Activated naive CD4-positive, alpha-beta T cell (primary cell): ENCODE measurements at places on chromosomes 7 and 10.

DNA sequence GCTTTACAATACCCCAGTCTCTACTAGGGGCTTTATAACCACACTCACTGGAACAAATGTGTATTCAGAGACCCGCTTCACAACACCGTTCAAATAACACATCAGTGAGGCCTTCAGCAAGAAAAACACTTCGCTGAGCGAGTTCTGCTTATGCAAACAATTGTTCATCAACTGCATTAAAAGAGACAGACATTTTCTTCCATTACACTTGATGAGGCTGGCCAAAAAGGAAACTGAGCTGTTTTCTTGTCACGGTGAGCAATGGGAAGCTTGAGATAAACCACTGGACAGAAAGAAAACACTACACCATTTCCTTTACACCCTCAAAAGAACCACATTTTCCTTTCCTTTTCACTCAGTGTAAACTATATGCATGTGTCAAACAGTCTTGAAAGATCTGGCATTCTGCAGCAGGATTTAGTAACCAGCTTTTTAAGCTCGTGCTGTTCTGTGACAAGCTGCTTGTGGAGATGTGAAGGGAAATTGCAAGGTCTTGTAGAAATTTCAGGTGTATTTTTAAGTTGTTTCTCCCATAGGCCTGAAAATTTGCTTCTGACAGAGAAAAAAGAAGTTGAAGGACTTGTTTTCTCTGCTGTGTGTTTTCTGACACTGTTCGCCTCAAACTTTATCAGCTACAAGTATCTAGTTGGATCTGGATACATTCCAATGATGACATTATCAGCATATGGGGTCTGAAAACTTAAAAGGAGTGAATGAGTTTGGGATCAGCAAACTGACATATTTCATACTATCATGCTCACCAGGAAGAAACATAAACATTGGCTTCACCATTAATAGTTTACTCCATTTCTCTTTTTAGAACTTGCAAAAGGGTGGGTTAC lies 693.1 kb downstream of the PARD3 start:
- no peak for DNase-seq

- DNase-seq, result no peak
These were observed 6.1 kb upstream of the PTPN12 start for GRCh38 chr7:77531038-77531437.

DNA sequence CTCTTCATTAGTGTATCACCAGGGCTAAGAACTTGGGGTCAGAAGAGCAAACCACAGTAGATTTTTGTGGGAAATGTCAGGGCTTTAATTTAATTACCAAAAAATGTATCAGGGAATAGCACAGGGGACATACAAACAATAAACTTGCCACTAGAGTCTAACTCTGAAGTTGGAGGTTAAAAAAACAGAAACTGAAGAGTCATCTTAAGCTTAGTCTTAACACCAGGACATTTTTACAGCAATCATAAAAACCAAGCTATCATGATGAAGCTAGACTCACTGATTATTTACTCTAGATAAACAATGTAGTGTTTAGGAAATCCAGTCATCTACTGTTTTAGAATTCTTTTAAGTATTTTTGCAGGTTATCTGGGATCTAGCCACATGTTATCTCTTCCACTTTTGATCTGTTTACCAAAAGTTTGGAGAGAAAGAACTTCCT lies 48.4 kb upstream of the GLI3 start:
- DNase-seq, result no peak

- no peak for DNase-seq
These were observed 574.6 kb downstream of the GALNT17 start for GRCh38 chr7:71706597-71706975.

DNA sequence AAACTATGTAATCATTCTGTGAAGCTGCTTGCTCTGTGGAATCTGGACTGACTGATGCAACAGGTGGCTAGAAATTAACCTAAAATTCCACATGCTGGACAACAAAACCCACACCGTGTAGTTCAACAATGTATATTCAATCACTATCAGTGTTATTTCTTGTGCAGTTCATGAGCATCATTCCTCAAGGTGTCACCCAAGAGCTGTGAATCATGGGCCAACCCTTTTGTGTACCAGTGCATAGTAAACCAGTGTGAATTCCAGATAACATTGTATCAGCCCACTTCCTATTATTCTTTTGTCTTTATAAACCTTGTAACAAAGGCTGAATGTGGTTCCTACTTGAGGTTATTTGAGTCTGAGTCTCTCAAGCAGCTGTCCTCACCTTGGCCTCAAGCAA lies 905.2 kb upstream of the ZNF722 start:
- DNase-seq, result no peak

DNA sequence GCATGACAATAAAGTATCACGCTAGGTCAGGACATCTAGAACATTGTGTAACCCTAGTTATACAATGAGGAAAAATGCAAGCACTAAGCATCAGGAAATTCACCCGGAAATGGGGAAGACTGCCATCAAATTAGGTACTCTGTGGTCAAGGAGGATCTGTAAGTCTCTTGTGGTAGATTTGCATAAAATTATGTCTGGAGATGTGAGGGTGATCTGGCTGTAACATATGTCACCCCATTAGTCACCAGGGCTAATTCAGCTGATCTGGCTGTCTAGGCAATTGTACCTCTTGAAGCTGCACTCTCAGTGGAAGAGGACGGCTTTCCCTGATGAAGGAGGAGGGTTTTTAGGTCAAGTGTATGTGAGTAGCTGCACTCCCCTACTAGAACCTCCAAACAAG lies 14.8 kb downstream of the AKR1D1 start:
- no peak for DNase-seq

DNA sequence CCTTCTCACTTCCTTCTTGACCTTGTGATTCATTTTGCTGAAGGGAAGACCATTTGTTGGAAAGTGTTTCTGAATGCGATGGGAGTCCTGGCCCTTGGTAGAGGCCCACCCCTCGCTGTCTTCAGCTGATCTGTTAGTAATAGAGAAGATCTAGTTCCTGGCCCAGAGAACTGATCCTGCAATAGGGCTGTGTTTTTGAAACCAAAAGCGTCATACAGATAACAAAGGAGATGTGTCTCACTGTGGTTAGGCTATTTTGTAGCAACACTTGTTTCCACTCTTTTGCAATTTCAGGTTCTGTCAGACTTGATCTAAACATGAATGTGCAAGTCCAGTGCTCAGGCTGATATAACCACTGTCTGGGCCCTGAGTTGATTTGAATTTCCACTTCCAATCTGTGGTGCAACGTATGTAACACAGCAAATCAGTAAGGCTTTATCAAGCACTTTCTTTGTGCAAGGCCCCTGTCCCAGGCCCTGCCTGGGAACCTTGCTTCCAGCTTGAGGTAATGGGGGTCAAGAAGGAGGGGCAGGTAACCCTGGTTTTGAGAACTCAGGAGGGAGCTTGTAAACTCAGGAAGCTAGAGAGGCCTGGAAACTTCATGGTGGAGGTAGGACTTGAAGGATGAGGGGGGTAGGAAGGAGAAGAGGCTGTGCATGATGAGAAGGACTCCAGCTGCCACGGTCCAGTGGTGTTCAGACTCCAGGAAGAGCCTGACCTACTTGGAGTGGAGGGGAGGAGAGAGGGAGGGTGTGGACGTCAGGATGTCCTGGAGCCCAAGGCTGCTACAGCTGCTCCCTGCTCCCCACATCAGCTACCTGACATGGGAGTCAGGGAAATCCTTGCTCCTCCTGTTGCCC lies 42.2 kb upstream of the SRGN start:
- DNase-seq, result no peak

DNA sequence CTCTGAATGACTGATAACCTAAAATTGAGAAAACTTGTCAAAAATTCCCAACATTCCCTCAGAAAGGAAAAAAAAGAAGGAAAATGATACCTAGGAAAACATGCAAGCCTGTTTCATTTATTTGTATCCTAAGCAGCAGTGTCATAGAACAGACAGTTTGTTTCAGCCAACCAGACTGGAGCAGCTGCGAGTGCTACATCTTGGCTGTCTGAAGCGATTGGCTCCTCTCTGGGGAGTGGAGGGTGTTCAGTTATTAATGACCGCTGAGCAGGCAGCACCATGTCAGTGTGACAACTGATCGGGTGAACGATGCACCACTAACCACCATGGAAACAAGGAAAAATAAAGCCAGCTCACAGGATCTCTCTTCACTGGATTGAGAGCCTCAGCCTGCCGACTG lies at the start of gene LRRN3:
LRRN3 (plus strand) TSS at position 282 of the 400 bp plus-strand sequence. CDS start 31,646 bp downstream, outside the sequence.
- no peak for DNase-seq

GRCh38 chr7:130632111-130632510 lies 36.4 kb downstream of the COPG2 start:
- DNase-seq, result no peak

DNA sequence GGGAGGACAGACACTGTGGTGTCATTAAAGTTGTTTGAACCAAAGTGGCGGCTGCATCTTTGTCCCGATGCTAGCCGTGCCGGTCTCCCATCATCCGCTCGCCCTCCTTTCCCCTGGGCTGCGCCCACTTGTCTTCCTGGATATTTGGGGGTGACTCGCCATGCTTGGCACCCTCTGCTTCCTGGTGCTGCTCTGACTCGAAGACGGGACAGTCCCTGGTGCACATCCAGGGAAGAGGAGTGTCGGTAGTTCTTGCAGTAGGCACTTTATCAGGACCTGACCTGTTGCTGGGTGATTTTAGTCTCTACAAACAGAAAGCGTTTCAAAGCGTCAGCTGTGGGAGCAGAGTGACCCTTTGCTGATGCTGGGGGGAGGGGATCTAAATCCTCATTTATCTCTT lies 68.3 kb upstream of the DNAJB6 start:
- DNase-seq, result no peak

GRCh38 chr10:58784361-58784760 lies 271.7 kb downstream of the BICC1 start:
- DNase-seq, result no peak

DNA sequence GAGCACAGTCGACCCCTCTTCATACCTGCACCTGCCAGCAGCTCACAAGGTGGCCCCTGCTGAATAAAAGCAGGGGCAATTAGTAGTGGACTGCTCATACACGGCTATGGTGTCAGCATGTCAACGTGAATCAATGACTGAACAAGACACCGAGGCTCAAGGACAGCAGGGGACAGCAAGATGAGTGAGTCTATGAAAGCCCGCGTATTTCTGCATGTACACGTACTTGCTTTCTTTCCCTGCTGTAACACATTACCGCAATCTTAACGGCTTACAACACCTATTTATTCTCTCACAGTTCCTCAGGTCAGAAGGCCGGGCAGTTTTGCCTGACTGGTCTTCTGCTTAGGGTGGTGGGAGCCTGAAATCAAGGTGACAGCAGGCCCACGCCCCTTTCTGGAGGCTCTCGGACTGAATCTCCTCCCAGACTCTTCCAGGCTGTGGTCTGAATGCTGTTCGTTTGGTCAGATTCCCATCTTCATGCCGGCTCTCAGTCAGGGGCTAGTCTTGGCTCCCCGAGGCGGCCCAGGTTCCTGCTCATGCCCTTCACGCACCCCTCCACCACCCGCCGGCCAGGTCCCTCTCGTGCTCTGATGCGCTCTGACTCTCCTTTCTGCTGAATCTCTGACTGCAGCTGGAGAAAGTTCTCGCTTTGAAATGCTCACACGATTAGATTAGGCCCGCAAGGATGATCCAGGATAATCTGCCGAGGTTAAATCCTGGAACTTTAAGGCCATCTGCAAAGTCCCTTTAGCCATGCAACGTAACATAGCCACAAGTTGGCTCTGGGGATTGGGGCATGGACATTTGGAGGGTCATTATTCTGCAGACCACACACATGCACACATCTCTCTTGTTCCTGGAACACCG lies 7.8 kb upstream of the PPP2R2D start:
- no peak for DNase-seq
